ENCODE measurements at places on chromosomes 4 and X. TPM values are rescaled to one million over a fixed set of nuclear protein-coding genes. Genes with fewer than 3 reads are reported as not detected.

DNA sequence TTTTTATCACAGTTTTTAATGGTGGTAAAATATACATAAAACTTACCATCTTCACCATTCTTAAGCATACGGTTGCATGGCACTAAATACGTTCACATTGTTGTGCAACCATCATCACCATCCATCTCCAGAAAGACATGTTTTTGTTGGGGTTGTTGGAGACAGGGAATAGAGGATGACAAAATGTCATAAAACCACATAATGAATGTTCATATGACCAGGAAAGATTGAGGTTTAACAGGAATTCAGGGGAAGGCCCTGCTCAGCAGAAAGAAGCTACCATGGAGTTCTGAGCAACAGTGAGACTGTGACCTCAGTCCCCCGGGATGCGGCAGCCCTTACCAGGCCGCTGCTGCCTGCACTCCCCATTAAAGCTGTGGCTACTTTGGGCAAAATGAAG is 63.9 kb upstream of the TRIM2 start:
- no peak for DNase-seq

DNA sequence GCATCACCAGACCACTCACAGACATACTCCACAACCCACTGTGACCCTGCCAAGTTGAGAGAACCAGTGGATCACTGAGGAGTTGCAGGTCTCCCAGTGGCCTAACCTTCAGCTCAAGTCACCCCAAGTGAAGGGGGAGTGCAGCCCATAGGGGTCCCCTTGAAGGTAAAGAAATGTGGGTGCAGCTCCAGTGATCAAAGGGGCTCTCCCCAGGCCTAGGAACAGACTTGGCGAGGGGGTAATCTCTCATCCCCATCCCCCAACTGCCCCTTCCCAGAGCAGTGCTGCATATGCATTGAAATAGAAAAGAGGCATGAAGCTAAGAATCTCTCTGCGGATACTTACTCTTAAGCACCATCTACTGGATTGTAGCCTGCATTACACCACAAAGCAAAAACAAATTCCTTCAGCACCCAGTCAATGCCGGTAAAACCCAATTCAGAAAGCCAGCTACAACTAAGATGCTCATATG is 27.0 kb downstream of the MAGEE1 start:
- DNase-seq = no peak

- DNase-seq = no peak
Observed at GRCh38 chr4:15215109-15215508, 212.7 kb upstream of the C1QTNF7 start.

DNA sequence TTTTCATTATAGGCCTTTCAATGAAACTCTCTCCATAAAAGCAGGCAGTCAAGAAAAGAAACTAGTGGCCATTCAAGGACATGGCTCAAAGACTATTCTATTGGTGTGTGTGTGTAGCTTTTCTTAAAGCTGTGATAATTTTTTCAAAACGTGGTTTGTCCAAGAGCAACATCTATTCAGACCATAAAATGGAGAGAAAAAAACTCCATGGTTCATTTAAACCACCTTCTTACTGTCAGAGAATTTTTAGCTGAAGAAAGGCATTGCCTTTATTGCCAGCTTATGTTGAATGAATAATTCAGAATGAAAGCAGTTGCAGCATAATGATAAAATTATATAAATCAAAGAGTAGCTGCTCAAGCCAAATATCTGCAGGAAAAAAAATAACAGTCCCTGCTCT is 325.5 kb downstream of the PCDH18 start:
- DNase-seq = no peak

- no peak for DNase-seq
Observed at GRCh38 chrX:78945186-78945912, at the start of gene P2RY10. Gene P2RY10, plus strand, starts transcription at chrX:78945391. Its CDS starts 15,130 bp downstream, at chrX:78960521.

DNA sequence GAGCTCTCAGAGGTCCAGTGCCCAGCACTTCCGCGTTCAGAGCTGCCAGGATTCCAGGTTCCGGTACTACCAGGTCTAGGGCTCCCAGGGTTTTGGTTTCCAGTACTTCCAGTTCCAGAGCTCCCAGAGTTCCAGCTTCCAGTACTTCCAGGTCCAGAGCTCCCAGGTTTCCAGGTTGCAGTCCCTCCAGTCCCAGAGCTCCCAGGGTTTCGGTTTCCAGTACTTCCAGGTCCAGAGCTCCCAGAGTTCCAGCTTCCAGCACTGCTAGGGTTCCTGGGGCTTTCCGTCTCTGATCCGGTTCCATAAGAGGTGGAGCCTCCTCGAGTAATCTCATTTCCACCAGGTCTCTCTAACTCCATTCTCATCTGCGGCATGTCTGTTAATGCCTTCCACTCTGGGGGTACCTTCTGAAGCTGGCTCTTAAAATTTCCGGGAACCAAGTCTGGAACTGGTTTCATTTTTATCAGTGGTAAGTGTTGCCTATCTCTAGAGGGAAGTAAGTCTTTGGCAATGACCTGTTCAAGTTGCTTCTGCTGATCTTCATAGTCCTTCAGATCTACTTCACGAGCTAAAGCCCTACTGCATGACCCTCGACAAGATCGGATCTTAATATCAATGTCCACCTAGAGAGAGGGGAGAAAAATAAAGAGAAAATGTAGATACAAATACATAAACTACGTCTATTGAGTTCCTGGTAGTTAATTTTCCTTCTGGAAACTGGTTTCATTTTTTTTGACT is 4.1 kb downstream of the FGA start:
- DNase-seq = no peak

GRCh38 chrX:16903274-16904022 is 33.3 kb upstream of the RBBP7 start:
- DNase-seq = no peak

DNA sequence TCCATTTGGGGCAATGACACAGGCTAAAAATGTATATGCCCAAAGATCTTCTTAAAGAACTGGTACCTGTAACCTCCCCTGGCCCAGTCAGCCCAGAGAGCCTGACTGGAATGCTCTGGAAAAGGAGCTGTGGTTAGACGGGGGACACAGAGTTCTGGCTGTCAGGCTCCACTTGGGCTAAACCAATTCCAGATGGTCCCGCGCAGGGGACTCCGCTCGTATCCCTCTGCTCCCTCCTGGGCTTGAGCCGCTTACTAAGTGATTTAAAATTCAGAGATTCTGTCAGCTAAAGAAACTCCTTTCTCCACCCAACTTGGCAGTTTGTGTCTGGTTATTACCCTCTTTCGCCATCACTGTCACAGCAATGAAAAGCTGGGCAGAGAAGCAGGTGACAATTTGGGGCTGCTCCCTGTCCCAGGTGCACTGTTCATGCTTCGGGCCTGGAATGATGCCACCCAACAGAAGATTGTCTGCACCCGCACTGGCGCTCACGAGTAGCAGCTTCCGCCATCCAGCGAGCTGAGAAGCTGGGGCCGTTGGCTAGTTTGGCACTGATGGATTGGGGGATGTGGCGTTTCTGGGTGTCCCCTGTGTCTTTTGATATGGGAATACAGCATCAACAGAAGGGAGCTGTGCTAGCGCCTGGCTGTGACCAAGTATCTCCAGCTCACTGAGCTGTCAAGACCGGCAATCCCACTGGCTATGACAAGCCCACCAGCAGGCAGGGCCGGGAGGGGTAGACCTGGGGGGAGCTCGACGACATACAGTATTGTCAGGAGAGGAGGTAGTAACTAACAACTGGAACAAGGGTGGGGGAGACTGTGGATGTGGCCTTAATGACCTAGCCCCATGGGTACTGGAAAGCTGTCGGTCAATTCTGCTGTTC is 6.7 kb upstream of the IRAK1 start:
- no peak for DNase-seq

- no peak for DNase-seq
Observed at GRCh38 chr4:155687380-155687982, 20.8 kb downstream of the GUCY1A1 start.

- no peak for DNase-seq
Observed at GRCh38 chr4:183182873-183183725, 84.0 kb downstream of the WWC2 start.

DNA sequence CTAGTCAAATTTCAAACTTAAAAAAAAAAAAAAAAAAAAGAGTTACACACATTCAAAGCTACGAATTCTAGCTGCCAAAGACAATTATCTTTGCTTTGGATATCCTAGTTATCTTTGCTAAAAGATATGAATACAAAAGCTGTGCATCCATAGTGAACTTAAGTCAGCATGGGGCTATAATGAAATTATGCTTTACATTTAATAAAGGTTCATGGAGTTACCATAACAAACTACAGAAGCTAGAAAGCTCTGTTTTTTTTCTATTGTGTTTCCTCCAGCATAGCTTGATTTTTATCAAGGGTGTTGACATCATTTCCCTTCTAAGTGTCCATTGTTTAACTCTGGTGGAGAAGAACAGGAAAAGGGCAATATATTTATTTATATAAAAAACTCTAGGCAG is 234.1 kb downstream of the ANKRD50 start:
- DNase-seq = no peak

GRCh38 chr4:31964685-31965084 is 1244.5 kb downstream of the PCDH7 start:
- no peak for DNase-seq

DNA sequence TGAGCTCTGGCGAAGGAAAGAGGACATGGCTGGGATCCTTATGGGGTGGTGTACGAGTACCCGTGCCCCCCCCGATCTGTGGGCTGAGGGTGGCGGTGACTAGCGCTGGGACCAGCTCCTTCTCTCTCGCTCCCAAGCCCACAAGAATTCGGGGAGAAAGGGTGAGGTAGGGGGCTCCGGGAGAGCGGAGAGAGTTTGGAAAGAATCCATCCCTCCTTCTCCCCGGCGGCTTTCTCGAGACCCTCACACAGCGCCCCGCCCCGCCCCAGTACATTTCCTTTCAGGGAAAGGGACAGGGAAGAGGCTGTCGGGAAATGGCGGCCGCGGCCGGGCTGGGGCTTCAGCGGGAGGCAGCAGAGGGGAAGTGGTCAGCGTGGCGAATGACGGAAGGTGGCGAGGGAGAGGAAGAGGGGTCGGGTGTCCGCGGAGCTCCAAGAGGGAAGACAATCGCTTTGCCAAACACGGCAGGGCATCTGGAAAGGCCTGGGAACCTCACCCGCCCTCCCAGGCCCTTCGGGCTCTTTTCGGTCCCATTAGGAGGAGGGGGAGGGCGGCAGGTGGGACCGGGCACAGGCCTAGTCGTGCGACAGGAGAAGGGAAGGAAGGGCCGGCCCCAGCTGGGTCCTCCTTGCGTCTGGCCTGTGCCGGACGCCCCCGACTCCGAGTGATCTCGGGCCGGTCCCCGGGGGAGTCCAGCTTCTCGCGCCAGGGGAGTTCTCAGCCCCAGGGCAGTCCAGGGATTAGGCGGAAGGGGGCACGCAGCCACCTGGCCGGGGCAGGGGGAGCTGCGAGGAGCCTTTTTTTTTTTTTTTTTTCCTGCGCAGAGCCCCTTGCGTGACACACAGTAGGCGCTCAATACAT is 10.2 kb downstream of the HNRNPH2 start:
- no peak for DNase-seq

DNA sequence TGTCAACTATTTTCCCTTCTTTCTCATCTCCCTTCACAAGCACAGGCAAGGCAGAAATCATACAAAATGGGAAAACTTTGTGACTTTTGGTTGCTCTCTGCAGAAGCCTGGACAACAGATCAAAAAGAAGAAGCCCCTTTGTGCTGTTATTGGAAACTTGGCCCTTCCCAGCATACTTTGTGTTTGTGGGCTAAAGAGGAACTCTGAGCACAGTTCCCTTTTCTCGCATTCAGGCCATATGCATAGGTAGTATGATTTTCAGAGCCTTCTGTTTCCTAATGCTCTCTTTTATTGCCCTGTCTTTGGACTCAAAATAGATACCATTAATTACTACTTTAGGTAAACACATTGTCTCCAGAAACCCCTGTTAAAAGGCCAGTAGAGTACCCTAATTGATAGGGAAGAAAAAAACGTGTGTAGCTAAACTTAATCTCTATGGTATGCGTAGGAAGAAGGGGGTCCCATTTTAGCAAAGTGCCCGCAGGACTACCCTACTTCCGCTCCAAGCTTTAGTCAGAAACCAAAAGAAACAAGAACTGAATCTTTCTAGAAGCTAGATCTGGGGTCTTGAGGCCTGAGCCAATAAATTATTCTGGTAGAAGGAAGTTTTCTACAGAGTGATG is 26.6 kb downstream of the VSIG4 start:
- no peak for DNase-seq

DNA sequence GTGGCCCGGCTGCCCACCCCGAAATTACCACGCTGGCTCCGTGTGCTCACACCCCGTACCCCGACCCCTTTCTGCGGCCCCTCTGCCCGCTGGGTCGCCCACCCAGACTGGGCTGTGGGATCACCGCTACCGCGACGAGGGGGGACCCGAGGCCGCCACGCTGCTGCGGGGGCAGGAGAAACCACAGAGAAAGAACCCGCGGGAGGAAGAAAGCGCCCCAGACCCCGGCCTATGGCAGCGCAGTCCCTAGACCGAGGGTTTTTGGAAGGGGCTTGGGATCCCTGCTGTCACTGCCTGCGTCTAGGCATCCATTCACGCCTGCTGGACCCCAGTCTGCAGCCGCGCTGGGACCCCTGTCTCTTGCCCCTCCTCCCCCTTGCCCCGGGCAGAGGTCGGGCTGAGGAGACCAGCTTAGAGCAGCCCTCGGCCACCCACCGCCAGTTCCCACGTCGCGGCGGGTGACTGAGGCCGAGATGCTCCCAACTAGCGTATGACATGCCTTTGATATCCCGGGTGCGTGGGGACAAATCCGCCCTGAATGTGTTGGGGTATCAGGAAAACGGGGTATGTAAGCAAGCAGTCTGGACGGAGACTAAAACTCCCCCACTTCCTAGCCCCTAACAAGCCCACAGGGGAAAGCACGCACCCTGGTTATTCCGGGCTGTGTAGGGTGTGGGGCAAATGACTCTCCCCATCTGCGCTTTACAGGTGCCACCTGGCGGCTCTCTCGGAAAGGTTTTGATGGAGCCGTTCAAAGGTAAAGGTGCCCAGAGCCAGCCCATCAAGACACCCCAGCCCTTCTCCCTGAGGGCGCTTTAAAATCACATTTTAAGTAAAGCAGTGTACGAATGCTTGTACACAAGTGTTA is 862 bp upstream of the INPP4B start:
- peak; percentile 5 for DNase-seq

- DNase-seq = no peak
Observed at GRCh38 chr4:185020863-185021761, 2.8 kb downstream of the HELT start.

GRCh38 chr4:147768113-147768512 is 36.2 kb downstream of the ARHGAP10 start:
- peak; percentile 4 for DNase-seq

DNA sequence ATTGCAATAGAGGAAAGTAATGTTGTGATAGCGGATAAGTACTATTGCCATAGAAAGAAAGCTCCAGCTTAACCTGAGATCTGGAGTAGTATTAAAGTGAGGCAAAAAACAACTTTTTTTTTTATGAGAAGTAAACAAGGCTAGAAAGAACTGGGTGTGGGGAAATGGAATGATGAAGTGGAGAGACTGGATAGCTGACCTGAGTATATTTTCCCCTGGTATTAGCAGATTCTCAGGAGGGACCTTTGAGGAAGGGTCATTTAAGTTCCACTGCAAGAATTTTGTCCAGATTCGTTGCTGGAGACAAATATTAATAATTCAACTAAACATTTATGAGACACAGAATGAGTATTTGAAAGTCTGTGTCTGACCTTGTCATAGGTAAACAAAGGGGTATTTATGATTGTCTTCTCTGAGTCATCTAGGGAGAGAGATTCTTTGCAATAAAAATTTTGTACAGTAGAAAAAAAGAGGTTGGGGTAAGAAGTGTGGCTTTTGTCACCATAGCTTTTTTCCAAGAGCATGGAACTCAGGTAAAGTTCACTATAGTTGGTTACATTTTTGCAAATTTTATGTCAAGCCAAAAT is 2095.9 kb downstream of the ARAP2 start:
- DNase-seq = no peak

Gene SLIT2
- 40.4 TPM for total RNA-seq

Gene CXorf51B
- not detected for total RNA-seq

Gene AIMP1
- 24.4 TPM for total RNA-seq

Gene RHOXF2B
- not detected for total RNA-seq

Gene TEX11
- total RNA-seq = not detected

Gene SHOX
- total RNA-seq = not detected

Gene TBC1D19
- total RNA-seq = 29.8 TPM

Gene TKTL2
- total RNA-seq = not detected
